ENCODE measurements at places on chromosomes 11 and 22. TPM values are rescaled to one million over a fixed set of nuclear protein-coding genes. Genes with fewer than 3 reads are reported as not detected.

C11orf97 gene
- total RNA-seq = not detected

- no peaks in the 10 kb centered on the region for H3K36me3 ChIP-seq
- no peaks in the 10 kb centered on the region for H3K4me1 ChIP-seq
- DNase-seq = peak; percentile 20
- H3K27me3 ChIP-seq = no peaks in the 10 kb centered on the region
- H3K4me3 ChIP-seq = no peak overlapping the region
These were observed 676.2 kb downstream of the BRD1 start for GRCh38 chr22:49151256-49152126.

DNA sequence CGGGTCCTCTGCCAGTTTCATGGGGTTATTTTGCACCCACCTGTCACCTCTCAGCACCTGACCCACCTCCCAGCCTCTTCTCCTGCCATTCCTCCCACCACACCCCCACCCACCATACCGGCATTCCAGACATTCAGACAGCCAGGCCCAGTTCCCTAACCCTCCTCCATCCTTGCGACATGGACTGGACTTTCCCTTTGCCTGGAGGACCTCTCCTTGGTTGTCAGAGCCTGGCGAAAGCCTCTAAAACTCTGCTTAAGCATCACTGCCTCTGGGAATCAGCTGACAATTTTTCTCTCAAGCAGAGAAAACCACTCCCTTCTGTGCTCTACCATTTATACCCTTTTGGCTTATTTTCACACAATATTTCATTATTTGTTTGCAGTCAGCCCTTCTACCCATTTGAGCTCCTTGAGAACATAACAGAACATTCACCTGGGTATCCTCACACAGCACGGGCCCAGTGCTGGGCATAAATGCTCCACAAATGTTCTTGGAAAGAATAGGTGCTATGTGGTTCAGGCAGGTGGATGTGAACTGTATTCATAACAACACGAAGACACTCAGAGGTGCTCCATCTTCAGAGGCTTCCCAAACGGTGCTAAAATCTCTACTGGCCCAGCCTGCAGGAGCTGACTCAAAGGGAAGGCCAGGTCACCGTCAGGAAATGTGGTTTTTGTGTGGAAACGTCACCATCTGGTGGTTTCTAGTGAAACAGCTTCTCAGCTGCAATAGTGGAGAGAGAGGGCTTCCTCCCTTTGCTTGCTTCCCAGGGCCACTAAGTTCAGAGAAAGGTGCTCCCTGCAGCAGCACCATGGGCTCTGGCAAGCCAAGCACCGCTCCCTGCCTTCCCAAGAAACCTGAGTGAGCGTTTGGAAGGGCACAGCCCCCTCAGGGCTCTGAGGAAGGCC lies 10.4 kb downstream of the SPATA19 start:
- H3K27ac ChIP-seq = no peak overlapping the region
- H3K4me3 ChIP-seq = no peak overlapping the region
- no peaks in the 10 kb centered on the region for H3K36me3 ChIP-seq
- peak; percentile 62 for DNase-seq

DNA sequence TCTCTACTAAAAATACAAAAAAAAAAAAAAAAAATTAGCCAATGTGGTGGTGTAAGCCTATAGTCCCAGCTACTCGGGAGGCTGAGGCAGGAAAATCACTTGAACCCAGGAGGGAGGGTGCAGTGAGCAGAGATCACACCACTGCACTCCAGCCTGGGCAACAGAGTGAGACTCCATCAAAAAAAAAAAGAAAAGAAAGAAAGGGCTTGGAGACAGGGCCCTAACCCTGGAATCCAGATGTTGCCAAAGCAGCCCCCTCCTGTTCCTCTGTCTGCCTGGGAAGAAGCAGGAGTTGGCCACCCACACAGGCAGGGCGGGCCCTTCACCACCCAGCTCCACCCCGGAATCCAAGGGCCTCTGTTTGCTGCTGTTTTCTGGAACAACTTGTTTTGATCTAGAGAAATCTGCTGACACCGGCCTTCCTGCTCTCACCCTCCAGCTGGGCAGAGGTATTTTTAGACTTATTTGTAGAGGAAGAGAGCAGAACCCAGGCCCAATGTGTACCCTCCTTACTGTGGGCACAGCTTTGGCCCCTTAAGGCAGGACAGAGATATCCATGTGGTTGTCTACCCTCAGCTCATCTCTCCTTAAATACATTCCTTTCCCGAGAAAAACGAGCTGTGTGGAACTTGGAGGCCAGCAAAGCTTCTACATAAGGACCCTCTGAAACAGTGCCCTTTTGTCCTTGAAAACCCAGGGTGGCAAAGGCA lies 2.7 kb upstream of the NEAT1 start:
- no peaks in the 10 kb centered on the region for H3K36me3 ChIP-seq
- no peak overlapping the region for H3K4me3 ChIP-seq
- peak overlapping the region; percentile 100 for H3K27ac ChIP-seq

- DNase-seq = no peak
- H3K27ac ChIP-seq = no peak overlapping the region
- H3K4me3 ChIP-seq = no peak overlapping the region
- no peaks in the 10 kb centered on the region for H3K36me3 ChIP-seq
- no peaks in the 10 kb centered on the region for H3K4me1 ChIP-seq
These were observed 333.0 kb upstream of the NARS2 start for GRCh38 chr11:78907636-78908035.
